ENCODE measurements at places on chromosomes 16 and 17.
A peak's percentile ranks its signal among the peaks of the same experiment; 100 is the strongest.

DNA sequence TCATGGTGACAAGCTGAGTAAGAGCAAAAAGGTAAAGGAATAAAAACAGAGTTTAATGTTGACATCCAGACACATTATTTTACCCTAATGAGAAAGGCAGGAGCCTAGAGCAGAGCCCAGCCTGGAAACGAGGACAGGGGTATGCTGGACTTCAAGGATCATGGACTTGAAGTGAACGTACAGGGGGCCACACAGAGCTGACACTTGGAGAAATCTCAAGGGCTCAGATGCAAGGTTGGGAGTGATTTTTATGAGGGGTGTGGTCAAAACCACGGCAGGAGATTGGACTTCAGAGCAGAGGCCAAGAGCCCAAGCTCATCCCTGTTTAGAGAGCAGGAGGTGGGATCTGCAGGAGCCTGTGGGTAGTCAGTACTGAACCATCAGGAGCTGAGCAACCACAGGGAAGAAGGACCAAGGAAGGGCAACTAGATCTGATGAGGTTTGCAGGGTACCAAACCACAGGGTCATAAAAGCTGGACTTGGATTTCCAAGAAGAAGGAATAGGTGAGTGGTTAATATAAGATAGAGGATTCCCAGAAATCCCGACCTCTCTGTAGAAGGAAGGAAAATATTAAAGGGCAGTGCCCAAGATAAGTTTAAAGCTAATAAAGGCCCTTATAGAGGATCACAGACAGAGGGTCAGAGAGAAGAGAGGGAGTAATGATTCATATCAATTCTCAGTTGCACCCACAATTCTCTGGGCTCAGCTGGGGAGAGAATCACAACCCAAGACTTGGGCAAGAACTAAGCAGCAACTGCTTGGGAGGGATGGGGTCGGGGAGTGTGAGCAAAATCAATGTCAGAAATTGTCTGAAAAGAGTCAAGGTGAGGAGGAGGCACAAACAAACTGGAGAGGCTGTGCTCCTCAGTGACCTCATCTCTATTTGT, 331.7 kb downstream of the SOX9 start:
- DNase-seq: no peak

DNA sequence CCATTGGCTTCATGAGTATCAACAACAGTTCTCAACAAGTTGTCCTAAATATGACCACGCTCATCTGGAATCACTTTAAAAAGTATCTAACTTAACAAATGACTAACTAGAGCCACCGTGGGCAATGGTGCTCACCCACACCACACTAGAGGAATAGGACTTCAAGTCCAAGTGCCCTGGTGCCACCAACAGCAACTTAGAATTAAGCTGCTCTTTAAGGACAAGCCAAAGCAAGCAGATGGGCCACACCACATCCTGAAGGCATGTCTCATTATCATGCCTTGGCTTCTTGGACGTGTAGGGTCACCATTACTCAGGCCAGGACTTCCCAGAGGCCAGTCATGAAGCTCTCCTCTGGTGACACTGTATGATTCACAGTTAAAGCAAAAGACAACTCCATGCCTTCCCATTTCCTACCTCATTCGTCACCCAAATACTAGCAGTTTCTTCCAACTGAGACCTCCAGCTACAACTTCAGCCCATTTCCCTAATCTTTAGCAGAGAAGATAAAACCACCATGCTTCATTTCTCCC, 9.4 kb upstream of the SLC6A4 start:
- no peak for DNase-seq

DNA sequence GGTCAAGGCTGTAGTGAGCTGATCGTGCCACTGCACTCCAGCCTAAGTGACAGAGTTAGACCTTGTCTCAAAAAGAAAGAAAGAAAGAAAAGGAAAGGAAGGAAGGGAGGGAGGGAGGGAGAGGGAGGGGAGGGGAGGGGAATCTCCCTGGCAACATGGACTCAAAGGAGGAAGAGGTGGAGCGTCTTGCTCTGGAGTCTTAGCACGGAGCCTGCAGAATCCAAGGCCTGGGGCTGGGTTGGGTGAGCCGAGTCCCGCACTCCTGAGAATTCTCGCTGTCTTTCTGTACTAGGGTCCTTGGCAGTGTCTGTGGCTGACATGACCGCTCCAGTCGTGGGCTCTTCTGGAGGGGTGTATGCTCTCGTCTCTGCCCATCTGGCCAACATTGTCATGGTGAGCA, 36.9 kb downstream of the C17orf75 start:
- DNase-seq: no peak

- no peak for DNase-seq
These were observed 17.0 kb upstream of the ANKFN1 start for GRCh38 chr17:56136301-56136700.

GRCh38 chr16:53417011-53417410, 17.3 kb upstream of the RBL2 start:
- no peak for DNase-seq

- DNase-seq: peak; percentile 69
These were observed 54.6 kb downstream of the USP10 start for GRCh38 chr16:84754353-84754856.

All from cerebellum (tissue), 4 donors.